Prostate gland (tissue), 2 donors: ENCODE measurements at places on chromosomes 5 and 9. TPM values are rescaled to one million over a fixed set of nuclear protein-coding genes. Genes with fewer than 3 reads are reported as not detected.

Gene FGF1
- total RNA-seq, result 2.0 TPM

Gene LCN1
- total RNA-seq, result not detected

Gene SPATA31A3
- total RNA-seq, result not detected

Gene PCAT7
- 4.4 TPM for total RNA-seq

Gene TMC1
- 5.3 TPM for total RNA-seq

Gene SLC1A1
- 2.9 TPM for total RNA-seq

DNA sequence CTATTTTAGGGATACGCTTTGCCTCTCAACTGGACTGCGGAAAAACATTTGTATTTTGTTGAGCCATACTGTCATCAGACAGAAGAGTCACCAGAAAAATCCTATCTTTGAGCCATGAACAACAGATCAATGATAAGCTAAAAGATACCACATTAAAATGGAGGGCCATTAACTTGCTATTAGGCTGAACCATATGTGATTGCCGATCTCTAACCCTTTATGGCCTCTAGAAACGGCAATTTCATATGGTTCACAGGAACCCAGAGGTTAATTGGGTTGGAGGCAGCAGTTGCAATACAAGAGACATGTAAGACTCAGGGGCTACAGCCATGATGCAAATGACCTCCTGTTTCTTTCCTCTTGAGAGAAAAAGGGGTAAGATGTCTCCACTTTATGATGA lies 69.8 kb downstream of the MYO10 start:
- DNase-seq, result no peak

DNA sequence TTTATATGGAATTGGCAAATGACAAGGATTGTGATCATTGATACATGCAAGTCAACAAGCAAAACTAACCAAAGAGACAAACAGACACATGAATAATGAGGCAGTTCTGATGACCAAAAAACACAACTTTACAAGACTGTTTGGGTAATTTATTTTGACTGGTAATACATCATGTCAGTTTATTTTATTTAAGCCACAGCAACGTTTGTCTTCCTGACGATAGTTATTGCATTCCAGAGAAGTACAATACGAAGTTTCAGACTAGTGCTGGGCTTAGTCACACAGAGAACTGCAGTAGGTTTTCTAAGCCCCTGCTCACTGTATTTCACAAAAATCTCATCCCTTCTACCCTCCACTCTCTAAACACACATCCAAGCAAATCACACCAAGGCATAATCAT lies 514.2 kb downstream of the RAB3C start:
- no peak for DNase-seq

DNA sequence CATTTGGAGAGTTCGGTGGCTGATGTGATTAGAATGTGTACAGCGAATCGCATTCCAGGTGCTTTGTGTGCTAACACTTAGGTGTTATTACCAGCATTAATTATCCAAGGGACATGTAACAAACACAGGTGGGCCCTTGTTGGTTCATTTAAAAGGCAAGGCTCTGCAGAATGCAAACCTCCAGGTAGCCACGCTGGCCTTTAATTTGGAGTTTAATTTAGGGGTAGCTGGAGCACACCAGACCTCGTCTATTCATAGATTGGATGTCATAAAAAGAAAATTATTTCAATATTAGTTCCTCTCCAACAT lies 191.1 kb downstream of the MAT2B start:
- DNase-seq, result no peak

- no peak for DNase-seq
These were observed 267.0 kb upstream of the NUDT12 start for GRCh38 chr5:103829585-103829984.

- peak; percentile 45 for DNase-seq
These were observed 60.6 kb downstream of the HSD17B3 start for GRCh38 chr9:96241391-96241809.

DNA sequence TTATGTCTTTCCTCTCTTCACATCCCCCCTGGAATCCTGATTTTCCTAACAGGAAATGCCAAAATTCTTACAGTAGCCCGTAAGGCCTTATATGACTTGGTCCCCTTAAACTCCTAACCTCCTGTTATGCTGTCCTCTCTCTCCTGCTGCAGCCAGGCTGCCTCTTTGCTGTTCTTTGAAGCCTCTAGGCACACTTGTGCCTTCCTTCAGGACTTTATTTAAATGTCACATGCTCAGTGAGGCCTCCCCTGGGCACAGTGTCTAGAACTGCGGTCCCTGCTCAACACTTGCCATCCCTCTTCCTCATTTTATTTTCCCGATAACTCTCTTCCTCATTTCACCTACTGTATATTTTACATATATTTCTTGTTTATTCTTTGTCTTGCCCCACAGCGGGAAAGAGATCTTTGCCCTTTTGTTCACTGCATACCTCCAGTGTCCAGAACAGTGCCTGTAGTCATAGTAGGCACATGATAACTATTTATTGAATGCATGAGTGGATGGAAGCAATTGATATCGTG lies 5.5 kb upstream of the SHB start:
- no peak for DNase-seq

DNA sequence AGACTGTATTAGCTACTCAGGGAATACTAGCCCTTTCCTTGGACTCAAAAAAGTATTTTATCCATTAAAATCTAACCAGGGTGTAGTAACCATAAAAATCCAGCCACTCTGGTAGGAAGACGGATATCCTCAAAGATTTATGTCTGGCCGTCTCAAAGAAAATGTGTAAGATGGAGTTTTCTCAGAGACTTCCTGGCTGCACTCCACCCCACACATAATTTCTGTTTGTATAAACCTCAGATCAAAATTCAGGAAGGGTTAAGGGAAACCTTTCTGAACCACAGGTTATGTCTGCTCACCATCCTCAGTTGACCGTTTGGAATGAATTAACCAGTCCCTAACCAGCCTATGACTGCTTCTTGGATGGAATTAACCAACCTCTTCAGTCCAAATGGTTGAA lies 13.8 kb upstream of the SMIM23 start:
- DNase-seq, result no peak

DNA sequence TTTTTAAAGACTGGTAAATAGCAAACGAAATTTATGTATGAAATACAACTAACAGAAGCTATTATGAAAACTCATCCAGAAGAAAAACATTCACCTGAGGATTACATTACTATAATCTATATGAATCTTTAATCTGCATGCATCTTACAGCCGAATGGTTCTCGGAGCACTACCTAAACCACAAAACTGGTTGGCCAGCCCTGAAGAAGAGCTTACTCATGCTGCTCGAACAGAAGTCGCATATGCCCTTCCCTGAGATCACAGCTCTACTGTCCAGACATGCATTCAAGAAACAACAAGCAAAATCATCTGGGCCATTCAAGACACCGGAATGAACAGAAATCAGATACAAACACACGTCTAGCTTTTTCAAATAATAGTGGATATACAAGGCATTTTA lies 931.0 kb upstream of the DMAC1 start:
- DNase-seq, result no peak

- DNase-seq, result peak; percentile 94
These were observed 588.5 kb downstream of the MTRR start for GRCh38 chr5:8457187-8458037.

- no peak for DNase-seq
These were observed 114.0 kb downstream of the ADAMTSL1 start for GRCh38 chr9:18588002-18588401.

- peak; percentile 4 for DNase-seq
These were observed 246.5 kb downstream of the PTPRD start for GRCh38 chr9:10366171-10366779.

GRCh38 chr9:97744710-97745708 lies 47.9 kb upstream of the XPA start:
- DNase-seq, result no peak

GRCh38 chr9:37324691-37325490 lies 97.6 kb upstream of the GRHPR start:
- no peak for DNase-seq

DNA sequence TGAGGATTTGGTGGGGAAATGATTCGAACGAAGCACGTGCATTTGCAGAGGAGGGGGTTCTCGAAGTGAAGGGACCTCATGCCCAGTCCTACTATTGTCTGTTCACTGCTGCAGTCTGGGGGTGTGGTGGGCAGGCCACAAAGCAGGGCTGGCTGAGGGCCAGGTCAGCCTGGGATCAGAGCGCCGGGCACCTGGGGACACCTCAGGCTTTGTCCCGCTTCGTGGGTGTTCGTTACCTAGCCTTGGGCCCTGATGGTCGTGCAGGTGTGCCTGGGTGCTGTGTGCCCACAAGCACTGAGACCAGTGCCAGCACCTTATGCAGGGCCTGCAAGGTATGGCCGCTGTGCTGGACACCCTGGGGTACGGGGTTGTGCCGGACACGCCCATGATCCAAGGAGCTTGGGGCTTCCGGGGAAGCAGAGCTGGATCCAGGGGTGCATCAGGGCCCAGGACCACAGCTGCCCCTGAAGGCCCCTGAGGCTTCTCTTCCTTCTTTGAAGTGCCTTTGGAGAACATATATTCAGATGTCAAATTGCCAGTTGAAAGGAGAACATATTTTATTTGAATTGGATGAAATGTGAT lies 80.6 kb downstream of the COL5A1 start:
- no peak for DNase-seq

- DNase-seq, result no peak
These were observed 598.3 kb upstream of the FAM174A start for GRCh38 chr5:99936911-99937310.

GRCh38 chr5:87560528-87560927 lies 147.8 kb upstream of the CCNH start:
- no peak for DNase-seq

GRCh38 chr5:38806775-38807258 lies 39.0 kb upstream of the OSMR start:
- no peak for DNase-seq

GRCh38 chr9:16712787-16713186 lies 157.7 kb downstream of the BNC2 start:
- DNase-seq, result no peak

DNA sequence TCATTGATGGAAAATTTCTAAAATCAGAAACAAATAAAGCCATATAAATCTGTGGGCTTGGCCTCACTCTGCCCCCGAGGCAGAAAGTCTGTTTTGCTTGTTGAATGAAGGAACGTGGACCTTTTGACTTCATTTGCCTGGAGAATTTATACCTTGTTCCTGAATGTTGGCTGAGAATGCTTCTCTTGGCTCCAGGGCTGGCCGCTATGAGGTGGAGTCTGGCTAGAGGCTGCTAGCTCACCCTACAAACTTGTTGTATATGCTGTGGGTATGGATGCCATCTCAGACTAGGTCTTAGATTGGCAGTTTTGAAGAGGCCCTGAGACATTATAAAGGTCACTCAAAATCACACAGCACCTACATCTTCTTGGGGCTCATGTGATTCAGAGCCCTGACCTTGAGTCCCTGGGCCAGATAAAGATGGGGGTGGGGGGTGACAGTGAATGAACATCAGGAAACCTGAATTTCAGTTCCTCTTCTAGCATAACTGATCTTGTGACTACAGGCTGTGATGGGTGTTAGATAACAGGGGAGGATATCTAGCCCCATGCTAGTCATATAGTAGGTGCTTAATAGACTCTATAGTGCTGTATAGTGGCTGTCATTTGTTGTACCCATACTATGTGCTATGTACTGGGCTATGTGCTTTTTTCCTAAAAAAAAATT lies 2.8 kb downstream of the GM2A start:
- no peak for DNase-seq

DNA sequence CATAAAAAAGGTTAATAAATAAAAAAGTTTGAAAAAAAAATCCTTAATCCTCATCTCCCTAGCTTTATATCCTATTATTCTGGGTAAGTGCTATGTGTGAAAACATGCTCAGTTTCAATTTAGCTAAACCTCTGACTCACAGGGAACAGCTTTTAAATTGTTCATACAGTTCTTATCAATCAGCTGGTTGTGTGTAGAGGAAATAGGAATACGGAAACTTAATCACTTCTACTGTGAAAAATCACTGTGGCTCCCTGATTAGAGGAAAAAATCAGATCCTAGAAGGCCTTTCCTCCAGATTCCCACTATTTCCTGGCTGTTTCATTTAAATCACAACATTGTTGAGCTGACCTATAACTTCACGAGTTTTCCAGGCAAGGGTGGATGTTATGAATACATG lies 120.5 kb downstream of the MARCHF3 start:
- no peak for DNase-seq
